ENCODE measurements at places on chromosomes 13 and 19. TPM values are rescaled to one million over a fixed set of nuclear protein-coding genes. Genes with fewer than 3 reads are reported as not detected.
A peak's percentile ranks its signal among the peaks of the same experiment; 100 is the strongest.

CRX gene
- polyA plus RNA-seq: not detected

GRCh38 chr13:100836711-100837110 is 162.1 kb upstream of the TMTC4 start:
- no peak for DNase-seq

GIPR gene
- 0.33 TPM for polyA plus RNA-seq

DNA sequence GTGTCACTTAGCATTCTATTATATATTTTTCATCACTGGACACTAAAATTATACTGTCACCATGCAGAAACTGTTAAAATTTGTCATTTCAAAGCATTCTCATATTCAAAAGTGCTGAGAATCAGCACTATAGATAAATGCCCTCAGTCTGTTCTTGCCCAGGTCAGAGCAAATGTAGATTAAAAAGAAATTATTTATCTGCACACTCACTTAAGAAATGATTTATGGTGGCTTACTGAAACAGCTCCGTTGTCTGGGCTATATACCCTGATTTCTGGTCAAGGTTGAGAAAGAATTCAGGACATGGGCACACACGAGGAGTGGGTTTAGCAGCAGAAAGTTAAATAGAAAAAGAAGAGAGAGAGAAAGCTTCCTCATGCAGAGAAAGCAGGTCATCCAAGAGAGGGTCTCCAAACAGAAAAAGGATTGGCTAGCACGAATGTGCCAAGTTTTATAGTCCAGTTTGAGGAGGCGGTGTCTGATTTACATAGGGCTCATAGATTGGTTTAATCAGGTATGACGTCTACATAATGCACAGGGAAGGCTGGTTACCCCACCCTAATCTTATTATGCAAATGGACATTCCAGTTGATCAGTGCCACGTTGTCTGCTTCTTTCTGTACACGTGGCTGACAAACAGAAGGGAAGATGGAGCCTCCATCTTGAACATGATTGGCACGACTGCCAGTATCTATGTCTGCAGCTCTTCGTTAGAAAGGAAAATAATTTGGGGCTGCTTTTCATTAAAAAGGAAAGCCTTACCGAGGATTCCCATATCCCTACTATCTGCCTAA is 47.3 kb upstream of the N4BP2L1 start:
- DNase-seq: no peak

GRCh38 chr13:75879656-75880055 is 243.5 kb downstream of the LMO7 start:
- DNase-seq: no peak

KIR2DL3 gene
- not detected for polyA plus RNA-seq

CLEC4G gene
- 0.31 TPM for polyA plus RNA-seq

DNA sequence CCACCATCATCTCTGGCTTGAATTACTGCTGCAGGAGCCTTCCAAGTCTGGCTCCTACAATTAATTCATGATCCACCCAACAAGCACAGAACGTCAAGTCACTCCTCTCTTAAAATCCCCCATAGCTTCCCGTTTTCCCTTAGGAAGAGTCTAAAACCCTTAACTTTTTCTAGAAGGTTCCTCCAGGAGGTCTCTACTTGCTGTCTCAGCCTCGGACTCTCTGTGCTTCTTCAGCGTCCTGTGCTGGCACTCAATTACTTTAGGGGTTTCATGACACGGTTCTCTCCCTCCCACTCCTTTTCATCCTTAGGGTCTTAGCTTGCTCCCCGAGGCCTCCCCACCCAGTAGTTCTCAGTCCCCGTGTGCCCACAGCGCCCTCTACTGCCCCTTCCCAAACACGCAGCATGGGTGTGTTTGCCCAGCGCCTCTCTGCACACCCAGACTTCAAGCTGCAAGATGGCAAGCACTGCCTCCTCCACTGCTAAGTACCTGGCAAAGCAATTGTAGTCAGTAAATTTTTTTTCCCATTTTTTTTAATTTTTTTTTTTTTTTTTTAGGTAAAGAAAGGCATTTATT is 25.8 kb upstream of the MAP3K10 start:
- DNase-seq: peak; percentile 6

MVB12A gene
- polyA plus RNA-seq: 54.0 TPM

GRK1 gene
- polyA plus RNA-seq: 0.08 TPM

DNA sequence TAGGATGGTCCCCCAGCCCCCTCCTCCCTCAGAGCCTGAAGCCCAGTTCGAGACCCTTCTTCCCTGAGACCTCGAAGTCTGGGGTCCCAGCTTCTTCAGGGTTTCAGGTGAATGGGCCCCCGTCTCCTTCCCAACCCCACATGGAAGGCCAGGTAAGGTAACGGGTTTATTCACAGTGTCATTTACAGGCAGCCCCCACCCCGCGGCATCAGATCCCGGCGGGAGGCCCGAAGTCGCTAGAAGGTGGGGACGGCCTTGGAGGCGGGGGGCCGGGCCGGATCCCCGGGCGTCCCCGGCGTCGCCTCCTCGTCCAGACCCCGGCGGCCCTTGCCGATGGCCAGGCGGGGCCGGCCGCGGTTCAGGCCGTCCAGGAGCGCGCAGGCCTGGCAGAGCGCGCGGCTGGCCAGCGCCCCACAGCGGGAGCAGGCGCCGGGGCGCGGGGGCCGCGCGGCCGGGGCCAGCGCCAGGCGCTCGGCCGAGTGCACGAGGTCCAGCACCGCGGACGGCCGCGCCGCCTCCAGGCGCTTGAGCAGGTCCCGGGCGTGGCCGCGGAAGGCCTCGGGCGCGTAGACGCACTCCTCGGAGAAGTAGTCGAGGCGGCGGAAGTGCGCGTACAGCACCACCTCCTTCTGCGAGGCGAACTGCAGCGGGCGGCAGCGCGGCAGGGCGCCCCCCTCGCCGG is 9.7 kb downstream of the CTU1 start:
- DNase-seq: no peak

- DNase-seq: no peak
These were observed 167.2 kb downstream of the KLF5 start for GRCh38 chr13:73225990-73226389.

- no peak for DNase-seq
These were observed 1.3 kb downstream of the SIRT6 start for GRCh38 chr19:4181053-4181508.

DNA sequence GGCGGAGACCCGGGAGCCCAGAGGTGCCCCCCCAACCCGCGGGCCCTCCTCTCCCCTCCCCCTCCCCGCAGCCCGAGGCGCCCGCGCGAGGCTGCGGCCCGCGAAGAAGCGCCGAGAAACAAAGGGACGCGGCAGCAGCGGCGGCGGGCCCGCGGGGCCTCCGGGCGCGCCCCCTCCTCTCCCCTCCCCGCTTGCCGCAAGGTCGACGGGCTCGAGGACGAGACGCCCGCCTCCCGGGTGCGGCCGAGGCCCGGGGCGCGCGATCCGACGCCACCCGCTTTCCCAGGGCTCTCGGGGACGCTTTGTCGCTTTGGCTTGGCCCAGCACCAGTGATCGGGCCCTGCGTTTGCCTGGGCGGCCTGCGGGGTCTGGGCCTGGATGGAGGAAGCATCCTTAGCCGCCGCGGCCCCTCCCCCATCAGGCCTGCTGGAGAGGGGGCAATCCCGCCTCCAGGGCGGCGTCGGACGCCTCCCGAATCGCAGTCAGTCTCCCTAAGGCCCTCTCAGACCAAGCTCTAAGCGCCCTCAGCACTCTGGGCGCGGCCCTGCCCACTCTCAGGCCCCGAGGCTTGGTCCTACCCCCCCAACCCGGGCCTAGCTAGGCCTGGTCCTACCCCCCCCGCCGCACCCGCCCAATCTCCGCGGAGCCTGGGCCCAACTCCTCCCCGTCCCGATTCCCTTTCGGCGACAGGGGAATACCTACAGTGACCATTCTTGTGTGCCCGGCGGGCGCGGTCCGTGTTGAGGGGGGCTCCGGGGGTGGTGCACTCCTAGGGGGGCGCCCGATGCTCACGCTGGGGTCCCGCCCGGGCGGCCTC is 740 bp downstream of the ELAVL3 start:
- DNase-seq: no peak

DNA sequence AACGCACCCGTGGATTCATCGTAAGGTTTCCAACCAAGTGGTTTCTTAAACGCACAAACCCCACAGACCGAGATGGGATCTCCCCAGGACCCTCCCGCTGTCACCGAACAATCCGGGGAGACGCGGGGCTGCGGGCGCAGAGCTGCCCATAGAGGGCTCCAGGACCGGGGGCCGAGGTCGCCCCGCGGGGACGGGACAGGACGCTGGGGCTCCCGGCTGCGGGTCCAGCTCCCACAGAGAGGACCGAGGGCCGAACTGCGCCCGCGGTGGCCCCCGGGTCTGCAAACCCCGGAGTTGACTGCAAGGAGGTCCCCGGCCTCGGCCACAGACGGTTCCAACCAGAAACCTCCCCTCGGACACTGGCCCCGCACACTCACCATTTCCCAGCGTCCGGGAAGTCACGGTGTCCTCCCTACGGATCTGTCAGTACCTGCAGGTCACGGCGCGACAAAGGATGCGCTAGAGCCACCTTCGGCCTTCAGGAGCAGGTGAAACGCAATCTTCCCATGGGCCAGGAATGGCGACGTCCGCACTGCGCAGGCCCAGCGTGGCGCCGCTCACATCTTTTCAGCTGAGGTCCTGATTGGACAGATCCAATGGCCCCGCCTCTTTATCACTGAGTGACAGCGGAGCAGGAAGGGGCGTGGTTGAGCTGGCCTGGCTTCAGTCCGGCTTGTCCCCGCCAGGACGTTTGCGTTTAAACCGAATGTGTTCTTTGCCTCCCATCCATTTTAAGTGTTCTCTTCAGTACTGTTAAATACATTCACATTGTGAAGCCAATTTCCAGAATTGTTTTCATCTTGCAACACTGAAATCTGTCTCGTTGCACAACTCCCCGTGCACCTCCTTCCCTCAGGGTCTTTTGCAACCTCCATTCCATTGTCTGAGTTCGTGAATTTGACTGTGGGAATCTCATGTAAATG is at the start of gene ZNF14:
ZNF14 (minus strand) TSS at position 534 of the 923 bp plus-strand sequence; CDS start at position 380, 154 bp downstream.
- peak; percentile 92 for DNase-seq

DNA sequence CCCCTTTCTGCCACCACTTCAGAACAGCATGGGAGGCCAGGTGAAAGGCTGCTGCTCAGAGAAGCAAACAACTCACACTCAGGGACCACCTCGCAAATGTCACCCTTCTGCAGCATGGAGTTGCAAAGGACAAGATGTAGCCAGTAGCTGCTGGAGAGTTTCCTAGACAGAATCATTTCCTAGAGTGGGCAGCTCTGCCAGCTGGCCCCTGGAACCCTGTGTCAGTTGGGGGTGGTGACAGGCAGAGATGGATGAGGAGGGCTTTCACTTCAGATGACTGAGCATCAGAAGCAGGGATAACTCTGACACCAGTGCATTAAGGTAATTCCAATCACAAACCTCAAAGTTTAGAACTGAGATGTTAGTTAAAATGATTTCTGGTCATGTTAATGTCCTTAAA is 34.4 kb upstream of the EPHX3 start:
- DNase-seq: no peak

DNA sequence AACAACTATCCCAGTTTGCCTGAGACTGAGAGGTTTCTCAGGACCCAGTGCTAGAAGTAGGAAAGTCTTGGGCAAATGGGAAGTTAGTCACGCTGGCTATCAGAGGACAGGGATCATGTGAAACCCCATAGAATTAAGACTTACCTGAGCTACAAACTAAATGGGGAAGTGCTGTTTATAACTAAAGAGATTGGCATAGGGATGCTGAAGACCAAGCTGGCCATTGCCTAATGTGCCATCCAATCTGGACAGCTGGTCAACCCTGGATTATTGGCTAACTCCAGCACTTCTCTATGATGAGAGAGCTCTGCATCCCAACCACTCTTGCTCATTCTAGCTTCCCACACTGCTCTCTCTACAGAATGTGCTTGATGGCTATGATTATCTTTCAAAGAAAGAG is 216.1 kb downstream of the TDRD3 start:
- DNase-seq: no peak

OVOL3 gene
- polyA plus RNA-seq: not detected

STARD13 gene
- 23.0 TPM for polyA plus RNA-seq

DNA sequence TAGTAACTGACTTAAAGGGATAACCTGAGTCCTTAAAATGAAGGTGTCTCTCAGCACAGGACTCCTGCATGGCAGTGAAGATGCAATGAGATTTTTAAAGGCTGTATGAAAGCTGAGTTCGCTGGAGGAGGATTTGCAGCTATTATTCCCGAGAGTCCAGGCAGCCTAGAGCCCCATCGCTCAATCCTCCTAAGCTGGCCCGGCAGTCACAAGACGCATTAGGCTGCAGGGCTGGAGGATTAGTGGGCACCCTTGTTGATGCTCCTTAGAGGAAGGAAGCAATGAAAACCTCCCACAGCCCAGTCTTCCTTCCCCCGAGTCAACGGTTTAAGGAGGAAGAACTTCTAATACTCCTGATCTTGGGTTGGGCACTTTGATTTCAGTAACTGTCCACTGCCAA is 239.5 kb downstream of the EFNB2 start:
- DNase-seq: no peak

FCAR gene
- polyA plus RNA-seq: 0.23 TPM

DNA sequence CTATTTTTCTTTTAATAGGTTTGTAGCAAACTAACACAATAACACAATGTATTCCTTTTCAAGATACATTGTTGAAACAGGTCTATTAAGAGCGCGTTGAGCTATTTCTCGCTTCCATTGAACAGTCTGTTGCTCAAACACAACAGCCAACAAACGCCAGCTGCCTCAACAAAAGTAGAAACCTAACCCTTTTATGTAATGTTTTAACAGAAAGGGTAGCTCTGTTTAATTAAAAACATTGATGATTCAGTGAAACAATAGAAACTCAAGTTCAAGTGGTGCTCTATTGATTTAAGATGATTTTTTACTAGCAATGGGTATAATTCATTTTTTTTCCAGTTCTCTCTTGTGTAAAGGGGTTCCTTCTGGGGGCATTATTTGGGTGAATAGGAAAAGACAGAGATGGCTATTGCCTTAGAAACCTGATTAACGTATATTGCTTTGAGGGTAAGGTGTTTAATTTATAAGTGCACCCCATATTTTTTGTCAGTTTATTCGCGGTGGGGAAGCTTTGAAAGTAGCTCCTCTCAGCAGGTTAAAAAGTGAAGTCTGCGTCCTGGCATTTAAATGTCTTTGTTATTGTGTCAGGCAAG is 14.9 kb downstream of the ZIC2 start:
- no peak for DNase-seq

CYP2F1 gene
- 0.38 TPM for polyA plus RNA-seq

DNA sequence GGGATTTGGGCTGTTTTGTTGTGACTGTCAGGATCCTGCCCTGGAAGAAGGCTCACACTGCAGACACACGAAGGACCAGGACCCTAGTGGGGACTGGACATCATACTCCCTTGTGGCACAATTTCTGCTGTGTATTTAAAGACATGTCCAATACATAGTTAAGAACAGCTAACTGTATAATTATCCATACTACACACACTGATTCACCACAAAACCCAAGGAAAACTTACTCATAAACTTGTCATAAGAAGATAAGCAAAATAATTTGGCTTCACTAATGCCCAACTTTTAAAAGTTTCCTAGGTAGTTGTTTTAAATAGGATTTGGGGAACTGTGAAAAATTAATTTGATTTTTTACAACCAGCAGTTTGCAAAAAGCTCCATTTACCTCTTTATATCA is 46.1 kb downstream of the LATS2 start:
- DNase-seq: no peak

DNA sequence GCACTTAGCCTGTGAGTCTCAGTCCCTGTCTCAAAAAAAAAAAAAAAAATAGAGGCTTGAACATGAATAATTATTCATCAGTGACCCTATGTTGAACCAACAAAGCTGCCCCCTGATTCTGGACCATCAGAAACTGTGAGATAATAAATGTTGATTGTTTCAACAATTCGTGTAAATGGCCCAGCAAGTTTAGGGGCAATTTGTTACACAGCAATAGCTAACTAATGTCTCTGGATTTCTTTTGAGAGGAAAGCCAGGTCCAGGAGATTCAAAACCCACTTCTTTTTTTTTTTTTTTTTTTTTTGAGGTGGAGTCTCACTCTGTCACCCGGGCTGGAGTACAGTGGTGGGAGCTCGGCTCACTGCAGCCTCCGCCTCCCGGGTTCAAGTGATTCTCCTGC is 12.5 kb upstream of the TLE6 start:
- DNase-seq: no peak

- DNase-seq: no peak
These were observed 13.1 kb downstream of the ZNF14 start for GRCh38 chr19:19719798-19720197.

Data from left renal pelvis (tissue), 4 donors.